Hepatocyte (in vitro differentiated cells): ENCODE measurements at places on chromosomes 16 and 17. TPM values are rescaled to one million over a fixed set of nuclear protein-coding genes. Genes with fewer than 3 reads are reported as not detected.
A peak's percentile ranks its signal among the peaks of the same experiment; 100 is the strongest.

Gene DOC2A
- total RNA-seq, result 6.8 and 6.9 TPM in 2 replicates

Gene PRSS33
- 0.20 TPM in 1 of 2 replicates, not detected in the other for total RNA-seq

GRCh38 chr16:21526923-21527807 is 72.2 kb upstream of the METTL9 start:
- H3K27ac ChIP-seq, result no peak overlapping the region
- H3K27me3 ChIP-seq, result no peaks in the 10 kb centered on the region
- H3K4me3 ChIP-seq, result no peak overlapping the region
- peaks cover 3% of the 10 kb centered on the region for H3K4me1 ChIP-seq
- H3K36me3 ChIP-seq, result no peaks in the 10 kb centered on the region

DNA sequence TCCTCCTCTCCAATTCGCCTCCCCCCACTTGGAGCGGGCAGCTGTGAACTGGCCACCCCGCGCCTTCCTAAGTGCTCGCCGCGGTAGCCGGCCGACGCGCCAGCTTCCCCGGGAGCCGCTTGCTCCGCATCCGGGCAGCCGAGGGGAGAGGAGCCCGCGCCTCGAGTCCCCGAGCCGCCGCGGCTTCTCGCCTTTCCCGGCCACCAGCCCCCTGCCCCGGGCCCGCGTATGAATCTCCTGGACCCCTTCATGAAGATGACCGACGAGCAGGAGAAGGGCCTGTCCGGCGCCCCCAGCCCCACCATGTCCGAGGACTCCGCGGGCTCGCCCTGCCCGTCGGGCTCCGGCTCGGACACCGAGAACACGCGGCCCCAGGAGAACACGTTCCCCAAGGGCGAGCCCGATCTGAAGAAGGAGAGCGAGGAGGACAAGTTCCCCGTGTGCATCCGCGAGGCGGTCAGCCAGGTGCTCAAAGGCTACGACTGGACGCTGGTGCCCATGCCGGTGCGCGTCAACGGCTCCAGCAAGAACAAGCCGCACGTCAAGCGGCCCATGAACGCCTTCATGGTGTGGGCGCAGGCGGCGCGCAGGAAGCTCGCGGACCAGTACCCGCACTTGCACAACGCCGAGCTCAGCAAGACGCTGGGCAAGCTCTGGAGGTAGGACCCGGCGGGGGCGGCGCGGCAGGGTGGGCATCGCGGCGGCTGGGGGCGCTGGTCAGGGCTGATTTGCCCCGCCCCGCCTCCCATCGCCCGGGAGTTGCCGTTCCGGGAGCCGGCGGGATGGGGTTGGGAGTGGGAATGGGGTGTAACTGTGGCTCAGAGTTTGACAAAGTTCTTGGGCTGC is 567 bp downstream of the SOX9 start:
- peaks cover 38% of the 10 kb centered on the region for H3K4me1 ChIP-seq
- H3K4me3 ChIP-seq, result peak overlapping the region; percentile 83

GRCh38 chr17:53646835-53647234 is 175.9 kb upstream of the KIF2B start:
- no peaks in the 10 kb centered on the region for H3K36me3 ChIP-seq
- H3K4me3 ChIP-seq, result no peak overlapping the region
- H3K27ac ChIP-seq, result no peak overlapping the region
- no peak for DNase-seq
- no peaks in the 10 kb centered on the region for H3K4me1 ChIP-seq
- no peaks in the 10 kb centered on the region for H3K27me3 ChIP-seq

DNA sequence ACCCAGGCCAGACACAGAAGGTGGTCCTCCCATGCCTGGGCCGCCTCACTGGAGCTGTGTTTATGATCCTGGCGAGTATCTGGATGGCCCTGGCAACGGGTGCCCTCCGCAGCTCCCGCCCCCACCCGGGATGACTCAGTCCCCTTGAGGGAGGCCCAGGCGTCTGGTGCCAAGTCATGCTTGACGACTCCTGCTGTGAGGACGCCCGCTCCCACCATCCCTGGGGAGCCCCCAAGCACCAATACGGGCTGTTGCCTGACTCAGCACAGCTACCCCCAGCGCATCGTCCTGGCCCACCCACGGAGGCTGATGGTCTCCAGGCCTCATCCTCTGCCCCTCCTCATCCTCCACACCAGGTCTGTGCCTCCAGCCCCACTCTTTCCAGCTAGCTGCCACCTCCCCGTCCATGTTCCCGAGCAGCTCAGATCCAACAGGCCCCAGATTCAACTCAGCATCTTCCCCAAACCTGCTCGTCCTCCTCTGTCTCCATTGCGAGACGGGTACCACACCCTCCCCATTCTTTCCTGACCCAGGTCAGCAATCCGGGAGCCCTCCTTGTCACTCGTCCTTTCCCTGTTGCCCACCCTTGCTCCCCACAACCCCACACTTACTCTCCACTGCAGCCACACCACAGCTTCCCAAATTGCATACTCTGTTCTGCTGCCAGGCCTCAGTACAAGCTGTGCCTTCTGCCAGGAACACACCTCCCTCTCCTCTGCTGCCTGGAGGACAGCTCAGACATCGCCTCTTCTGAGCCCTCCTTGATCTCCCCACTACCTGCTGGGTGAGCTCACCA is 2.6 kb downstream of the CAMKK1 start:
- no peak overlapping the region for H3K4me3 ChIP-seq
- H3K27me3 ChIP-seq, result no peaks in the 10 kb centered on the region
- no peaks in the 10 kb centered on the region for H3K36me3 ChIP-seq
- H3K4me1 ChIP-seq, result peaks cover 40% of the 10 kb centered on the region

GRCh38 chr16:30186782-30187555 is 3.6 kb downstream of the CORO1A start:
- no peak overlapping the region for H3K27ac ChIP-seq
- no peaks in the 10 kb centered on the region for H3K4me1 ChIP-seq
- DNase-seq, result peak; percentile 69
- no peak overlapping the region for H3K4me3 ChIP-seq
- H3K27me3 ChIP-seq, result no peaks in the 10 kb centered on the region

GRCh38 chr16:19718624-19718965 is 524 bp downstream of the IQCK start:
- H3K4me1 ChIP-seq, result peaks cover 18% of the 10 kb centered on the region
- peak; percentile 37 for DNase-seq
- peak overlapping the region; percentile 82 for H3K27ac ChIP-seq
- H3K4me3 ChIP-seq, result peak overlapping the region; percentile 96

DNA sequence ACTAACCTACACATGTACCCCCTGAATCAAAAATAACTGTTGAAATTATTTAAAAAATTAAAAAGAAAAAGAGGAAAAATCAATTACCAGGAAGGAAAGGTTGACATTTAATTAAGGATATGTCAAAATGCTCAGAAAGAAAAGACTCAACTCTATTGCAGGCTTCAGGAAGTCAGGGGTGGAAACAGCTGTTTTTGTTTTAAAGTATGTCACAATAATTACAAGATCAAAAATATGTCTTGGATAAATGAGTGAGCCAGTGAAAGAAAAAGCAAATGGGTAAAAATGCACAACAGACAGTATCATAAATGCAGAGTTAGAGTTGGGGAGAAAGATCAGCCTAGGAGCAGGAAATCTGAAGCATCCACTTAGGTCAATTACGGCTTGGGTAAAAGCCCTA is 146.0 kb downstream of the CDH11 start:
- H3K4me1 ChIP-seq, result no peaks in the 10 kb centered on the region
- H3K27me3 ChIP-seq, result no peaks in the 10 kb centered on the region
- H3K36me3 ChIP-seq, result no peaks in the 10 kb centered on the region
- H3K27ac ChIP-seq, result no peak overlapping the region

DNA sequence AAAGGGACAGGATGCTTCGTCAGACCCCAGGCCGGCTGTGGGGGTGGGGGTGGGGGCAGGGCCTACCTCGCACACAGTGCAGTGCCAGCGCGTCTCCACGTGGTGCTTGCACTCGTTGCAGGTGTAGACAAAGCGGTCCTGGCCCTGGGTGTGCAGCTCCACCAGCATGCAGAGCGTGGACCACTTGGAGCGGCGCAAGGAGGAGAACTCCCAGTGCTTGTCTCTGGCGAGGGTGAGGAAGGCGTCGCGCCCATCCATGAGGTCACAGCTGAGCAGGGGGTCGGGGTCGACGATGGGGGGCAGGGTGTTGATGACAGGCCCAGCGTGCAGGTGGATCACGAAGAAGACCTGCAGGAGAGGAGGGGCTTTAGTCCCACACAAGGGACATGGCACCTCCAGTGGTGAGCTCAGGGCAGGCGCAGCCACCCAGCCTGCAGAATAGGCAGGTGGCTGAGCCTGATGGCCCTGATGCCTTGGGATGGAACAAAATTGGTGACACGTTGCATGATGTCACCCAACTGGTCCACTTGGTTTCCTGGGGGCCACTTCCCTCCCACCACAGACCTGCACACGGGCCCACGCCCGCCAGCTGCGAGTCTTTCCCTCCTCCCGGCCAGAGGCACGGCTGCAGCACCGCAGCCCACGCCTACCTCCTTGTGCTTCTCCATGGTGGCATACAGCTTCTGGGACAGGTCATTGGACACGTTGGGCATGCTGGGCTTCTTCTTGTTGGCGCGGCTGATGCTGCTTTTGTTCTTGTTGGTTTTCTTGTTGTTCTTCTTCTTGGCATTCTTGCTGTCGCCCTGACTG is 14.0 kb upstream of the TRAP1 start:
- H3K27ac ChIP-seq, result no peak overlapping the region
- no peak for DNase-seq
- no peak overlapping the region for H3K4me3 ChIP-seq

DNA sequence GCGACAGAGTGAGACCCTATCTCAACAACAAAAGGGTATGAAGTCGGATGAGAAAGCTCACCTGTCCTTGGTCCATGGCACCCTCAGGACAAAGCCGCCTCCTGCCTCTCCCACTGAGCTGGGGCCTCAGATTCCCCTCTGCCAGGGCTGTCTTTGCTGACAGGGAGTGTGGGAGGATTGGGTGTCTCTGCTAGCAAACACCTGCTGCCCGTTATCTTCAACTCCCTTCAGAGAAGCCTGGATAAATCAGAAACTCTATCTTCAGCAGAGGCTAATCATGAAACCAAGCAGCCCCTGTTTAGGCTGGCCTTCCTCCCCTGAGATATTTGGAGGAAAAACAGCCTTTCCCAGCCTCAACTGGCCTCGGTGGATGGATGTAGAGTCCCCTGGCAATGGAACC is 36.3 kb upstream of the CDH1 start:
- no peak overlapping the region for H3K27ac ChIP-seq
- H3K4me3 ChIP-seq, result no peak overlapping the region
- no peaks in the 10 kb centered on the region for H3K36me3 ChIP-seq
- DNase-seq, result no peak
- H3K4me1 ChIP-seq, result peaks cover 5% of the 10 kb centered on the region

DNA sequence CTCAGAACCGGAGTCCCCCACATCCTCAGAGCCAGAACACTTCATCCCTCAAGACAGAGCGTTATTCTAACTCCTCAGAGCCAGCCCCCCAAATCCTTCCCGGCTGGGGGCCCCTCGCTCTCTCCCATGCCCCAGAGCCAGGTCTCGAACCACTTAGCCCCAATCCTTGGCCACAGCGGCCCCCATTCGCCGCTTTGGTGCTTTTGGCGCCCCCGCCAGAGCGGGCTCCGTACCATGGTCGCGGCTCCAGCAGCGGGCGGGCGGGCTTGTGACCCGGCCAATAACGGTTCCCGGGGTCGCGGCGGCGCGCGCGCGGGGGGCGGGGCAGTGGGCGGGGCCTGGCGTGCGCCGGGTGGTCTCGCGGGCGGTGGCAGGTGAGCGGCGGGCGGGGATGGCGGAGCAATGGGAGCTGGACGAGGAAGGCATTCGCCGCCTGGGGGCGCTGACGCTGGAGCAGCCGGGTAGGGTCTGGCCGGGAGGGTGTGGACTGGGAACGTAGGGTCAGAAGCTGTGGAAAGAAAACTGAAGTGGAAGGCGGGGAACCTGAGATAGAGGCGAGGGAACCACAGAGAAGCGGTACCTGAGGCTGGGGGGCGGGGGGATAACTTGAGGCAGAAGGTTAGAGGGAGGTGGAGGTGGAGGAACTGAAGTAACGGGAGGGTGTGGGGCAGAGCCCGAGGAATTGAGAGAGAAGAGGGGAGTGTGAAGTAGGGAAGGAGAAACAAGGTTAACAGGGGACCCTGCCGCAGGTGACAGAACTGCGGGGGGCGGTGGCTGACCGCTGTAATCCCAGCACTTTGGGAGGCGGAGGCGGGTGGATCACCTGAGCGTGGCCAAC is at the start of the genes KCTD19 and LRRC36:
Gene KCTD19 (minus strand): TSS at position 270 of the 838 bp plus-strand sequence. CDS start 34 bp downstream, at position 236.
Gene LRRC36 (plus strand): TSS at position 344 of the 838 bp plus-strand sequence. CDS start 48 bp downstream, at position 392.
- peak; percentile 80 for DNase-seq
- H3K27me3 ChIP-seq, result peaks cover 14% of the 10 kb centered on the region
- peak within 1 kb of the TSS; percentile 49 for H3K4me3 ChIP-seq

GRCh38 chr17:29583324-29584248 is 5.9 kb downstream of the GIT1 start:
- H3K27me3 ChIP-seq, result no peaks in the 10 kb centered on the region
- peaks cover 10% of the 10 kb centered on the region for H3K4me1 ChIP-seq
- DNase-seq, result no peak

- no peaks in the 10 kb centered on the region for H3K4me1 ChIP-seq
- H3K27ac ChIP-seq, result no peak overlapping the region
- no peak for DNase-seq
- no peaks in the 10 kb centered on the region for H3K27me3 ChIP-seq
- no peak overlapping the region for H3K4me3 ChIP-seq
Observed at GRCh38 chr17:22511431-22511830, 819.1 kb downstream of the KCNJ18 start.

- no peak overlapping the region for H3K27ac ChIP-seq
- no peak for DNase-seq
- no peaks in the 10 kb centered on the region for H3K36me3 ChIP-seq
- no peaks in the 10 kb centered on the region for H3K27me3 ChIP-seq
Observed at GRCh38 chr16:3607161-3607560, 4.2 kb downstream of the SLX4 start.

DNA sequence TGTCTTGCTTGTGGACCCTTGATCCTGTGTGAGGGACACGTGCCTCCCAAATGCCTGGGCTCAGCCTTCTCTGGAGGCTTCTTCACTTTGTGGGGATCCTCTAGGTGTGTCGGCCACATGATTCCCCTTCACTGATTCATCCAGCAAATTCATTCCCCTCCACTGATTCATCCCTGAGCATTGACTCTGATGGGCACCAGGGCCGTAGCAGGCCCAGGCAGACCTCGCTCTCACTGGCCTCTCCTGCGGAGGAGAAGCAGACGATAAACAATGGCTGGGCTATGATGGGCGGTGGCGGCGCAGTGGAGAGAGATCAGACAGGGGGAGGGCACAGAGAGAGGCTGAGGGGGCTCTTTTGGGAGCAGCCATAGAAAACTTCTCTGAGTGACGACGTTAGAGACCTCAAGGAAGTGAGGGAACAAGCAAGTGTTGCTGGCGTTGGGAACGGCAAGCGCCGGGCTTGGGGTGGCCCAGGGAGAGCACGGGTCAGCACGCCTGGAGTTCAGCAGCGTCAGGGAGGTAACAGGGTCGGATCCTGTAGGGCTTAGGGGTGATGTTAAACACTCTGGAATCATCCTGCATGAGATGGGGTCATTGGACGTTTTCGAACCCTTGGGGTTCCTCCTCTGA is 17.5 kb upstream of the RPTOR start:
- H3K36me3 ChIP-seq, result no peaks in the 10 kb centered on the region
- no peak overlapping the region for H3K4me3 ChIP-seq
- peaks cover 10% of the 10 kb centered on the region for H3K4me1 ChIP-seq

GRCh38 chr16:70453892-70454221 is 538 bp upstream of the FCSK start:
- no peaks in the 10 kb centered on the region for H3K36me3 ChIP-seq
- H3K27ac ChIP-seq, result peak overlapping the region; percentile 100

GRCh38 chr17:34827008-34827407 is 134.3 kb downstream of the CCT6B start:
- no peaks in the 10 kb centered on the region for H3K36me3 ChIP-seq
- DNase-seq, result peak; percentile 12
- H3K4me3 ChIP-seq, result no peak overlapping the region
- peaks cover 17% of the 10 kb centered on the region for H3K27me3 ChIP-seq
- H3K4me1 ChIP-seq, result no peaks in the 10 kb centered on the region
